A549 treated with ZK216348 at 1 μM for 4 hours (cell line): ENCODE measurements at places on chromosomes 7 and 10. TPM values are rescaled to one million over a fixed set of nuclear protein-coding genes. Genes with fewer than 3 reads are reported as not detected.

The SVOPL gene
- total RNA-seq, result not detected in 5 replicates

The FGFR2 gene
- total RNA-seq, result 0.31 to 0.68 TPM (median 0.45 TPM) in 5 replicates

The HDAC9 gene
- total RNA-seq, result 0.05 to 0.40 TPM (median 0.19 TPM) in 5 replicates

The CFAP69 gene
- total RNA-seq, result 1.3 to 3.1 TPM (median 2.2 TPM) in 5 replicates

The GPR85 gene
- total RNA-seq, result not detected in 5 replicates

The RASSF4 gene
- 1.8 to 3.0 TPM (median 1.9 TPM) in 5 replicates for total RNA-seq

The HABP2 gene
- total RNA-seq, result 0.07 to 0.12 TPM (median 0.09 TPM) in 4 of 5 replicates, not detected in the other

The OPALIN gene
- total RNA-seq, result not detected in 5 replicates

The MAP3K8 gene
- total RNA-seq, result 12.4 to 18.0 TPM (median 15.1 TPM) in 5 replicates
